ENCODE measurements at places on chromosomes 7 and 10.
A peak's percentile ranks its signal among the peaks of the same experiment; 100 is the strongest.

- DNase-seq: no peak
Measured at GRCh38 chr7:84060000-84060399, 134.6 kb downstream of the SEMA3A start.

GRCh38 chr7:109964780-109965179 lies 1126.1 kb upstream of the LRRN3 start:
- no peak for DNase-seq

GRCh38 chr7:81606078-81606863 lies 163.6 kb downstream of the HGF start:
- DNase-seq: no peak

- no peak for DNase-seq
Measured at GRCh38 chr7:116211913-116212596, 1.7 kb downstream of the TES start.

DNA sequence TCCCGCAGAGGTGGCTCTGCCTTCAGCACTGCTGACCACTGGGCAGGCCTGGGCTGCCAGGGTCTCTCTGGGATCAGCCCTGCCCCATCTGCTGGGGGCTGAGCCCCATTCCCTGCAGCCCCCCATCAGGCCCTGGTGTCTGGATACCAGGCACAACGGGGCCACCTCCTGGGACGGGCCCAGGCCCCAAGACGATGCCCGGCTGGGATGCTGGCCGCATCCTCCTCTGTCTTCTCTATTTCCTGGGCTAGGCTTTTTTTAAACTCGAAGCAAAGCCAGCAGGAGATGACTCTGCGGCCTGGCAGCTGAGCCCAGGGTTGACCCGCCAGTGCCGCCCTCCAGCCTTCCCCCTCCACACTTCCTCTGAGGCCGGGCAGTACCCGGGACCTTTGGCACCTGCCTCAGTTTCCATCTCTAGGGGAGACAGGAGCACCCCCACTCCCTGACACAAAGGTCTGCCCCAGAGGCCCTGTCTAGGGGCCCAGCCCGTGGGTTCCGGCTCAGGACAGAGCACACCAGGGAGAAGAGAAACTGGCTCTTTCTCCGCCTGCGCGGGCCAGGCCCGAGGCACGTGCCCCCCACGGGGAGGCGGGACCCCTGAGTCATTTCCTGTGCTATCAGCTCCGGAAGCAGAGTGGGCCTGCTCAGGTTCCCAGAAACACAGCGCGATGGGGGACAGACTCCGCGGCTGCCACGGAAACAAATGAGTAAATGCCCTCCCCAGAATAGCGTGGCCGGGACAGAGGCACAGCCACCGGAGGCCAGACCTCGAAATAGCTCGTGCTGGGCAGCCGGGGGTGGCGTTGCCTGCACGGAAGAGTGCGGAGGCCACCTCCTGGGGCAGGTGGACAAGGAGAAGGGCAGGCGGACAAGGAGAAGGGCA lies 84.6 kb upstream of the PDGFA start:
- no peak for DNase-seq

DNA sequence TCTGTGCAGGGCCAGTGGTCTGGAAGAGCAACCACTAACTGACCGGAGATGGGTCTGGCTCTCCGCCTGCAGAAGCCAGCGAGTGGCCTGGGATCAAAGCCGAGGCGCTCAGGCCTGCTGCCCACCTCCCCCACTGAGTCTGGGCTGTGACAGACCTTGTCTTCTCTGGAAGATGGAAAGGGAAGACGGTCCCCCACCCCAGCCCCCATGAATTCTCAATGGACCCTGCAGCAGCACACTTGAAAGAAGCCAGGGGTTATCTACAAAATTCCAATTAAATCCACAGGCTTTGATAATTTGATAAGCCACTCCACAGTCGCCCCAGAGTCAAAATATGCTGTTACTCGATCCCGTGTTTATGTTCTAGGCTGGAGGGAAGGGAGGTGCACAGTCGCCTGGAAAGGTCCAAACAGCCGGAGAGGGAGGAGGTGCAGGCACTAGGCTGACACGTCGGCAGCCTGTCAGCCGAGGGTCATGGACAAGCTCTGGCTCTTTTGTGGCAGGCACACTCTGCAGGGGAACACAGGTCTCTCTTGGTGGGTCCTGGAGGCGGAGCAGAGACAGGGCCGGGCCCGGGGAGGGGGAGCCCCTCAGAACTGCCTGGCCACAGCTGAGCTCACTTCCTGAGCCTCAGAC lies 134.9 kb downstream of the SH3PXD2A start:
- DNase-seq: no peak

DNA sequence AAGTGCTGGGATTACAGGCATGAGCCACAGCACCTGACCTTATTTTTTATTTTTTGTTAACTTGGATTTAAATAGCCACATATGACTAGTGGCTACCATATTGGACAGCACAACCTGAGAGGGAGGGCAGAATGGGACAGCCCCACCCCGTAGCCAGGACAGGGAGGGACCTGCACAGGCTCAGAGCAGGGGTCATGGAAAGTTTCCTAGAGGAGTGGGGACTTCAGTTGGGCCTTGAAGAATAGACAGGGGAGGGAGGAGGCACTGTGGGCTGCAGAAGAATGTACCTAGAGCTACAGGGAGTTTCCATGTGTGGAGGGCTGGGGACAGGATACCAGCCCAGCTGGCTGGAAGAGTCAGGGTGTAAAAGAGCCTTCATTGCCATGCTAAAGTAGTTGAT lies 8.8 kb downstream of the TRIM8 start:
- DNase-seq: no peak

DNA sequence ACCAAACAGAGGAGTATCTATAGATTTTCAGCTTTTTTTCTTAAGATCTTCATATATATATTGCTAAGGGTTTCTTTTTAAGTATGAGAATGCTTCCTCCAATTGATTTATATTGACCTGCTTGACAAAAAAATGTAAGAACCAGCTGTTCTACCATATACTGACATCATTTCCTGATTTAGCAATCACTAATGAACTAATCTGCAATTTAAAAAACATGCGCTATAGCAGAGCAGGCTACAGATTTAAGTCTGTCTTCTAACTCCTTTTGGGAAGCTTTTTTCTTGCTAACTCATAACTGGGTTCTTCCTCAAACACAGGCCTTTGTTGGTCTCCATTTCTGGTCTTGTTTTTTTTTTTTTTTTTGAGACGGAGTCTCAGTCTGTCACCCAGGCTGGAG lies 33.2 kb downstream of the ABCC2 start:
- DNase-seq: no peak

DNA sequence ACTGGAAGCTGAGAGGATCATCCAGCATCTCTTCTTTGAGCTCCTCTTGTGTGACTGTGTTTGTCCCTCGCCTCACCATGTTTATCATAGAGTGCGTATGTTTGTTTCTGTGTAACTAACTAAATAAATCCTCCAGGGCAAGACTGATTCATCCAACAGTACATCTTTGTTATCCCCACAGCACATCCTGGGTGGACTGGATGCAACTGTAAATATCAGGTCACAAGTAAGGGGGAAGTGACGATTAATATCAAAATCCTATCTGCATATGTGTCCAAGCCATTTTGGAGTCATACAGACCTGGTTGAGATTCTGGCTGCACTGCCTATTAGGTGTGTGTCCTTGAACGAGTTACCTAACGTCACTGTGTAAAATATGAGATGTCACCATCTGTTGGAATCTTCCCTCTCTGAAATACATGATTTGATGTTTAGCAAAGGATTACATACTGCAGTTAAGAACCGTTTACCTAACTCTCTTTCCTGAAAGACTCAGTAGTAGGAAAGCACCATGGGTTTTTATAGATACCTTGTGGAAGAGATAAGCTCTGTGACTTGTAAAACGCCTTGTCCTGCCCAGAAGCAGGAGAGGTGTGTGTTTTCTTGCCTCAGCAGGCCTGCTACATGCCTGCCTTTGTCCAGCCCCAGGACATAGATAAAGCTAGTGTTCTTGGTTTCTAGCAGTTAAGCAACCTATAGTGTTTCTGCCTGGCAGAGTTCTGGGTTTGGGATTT lies 25.8 kb downstream of the WBP1L start:
- DNase-seq: no peak

DNA sequence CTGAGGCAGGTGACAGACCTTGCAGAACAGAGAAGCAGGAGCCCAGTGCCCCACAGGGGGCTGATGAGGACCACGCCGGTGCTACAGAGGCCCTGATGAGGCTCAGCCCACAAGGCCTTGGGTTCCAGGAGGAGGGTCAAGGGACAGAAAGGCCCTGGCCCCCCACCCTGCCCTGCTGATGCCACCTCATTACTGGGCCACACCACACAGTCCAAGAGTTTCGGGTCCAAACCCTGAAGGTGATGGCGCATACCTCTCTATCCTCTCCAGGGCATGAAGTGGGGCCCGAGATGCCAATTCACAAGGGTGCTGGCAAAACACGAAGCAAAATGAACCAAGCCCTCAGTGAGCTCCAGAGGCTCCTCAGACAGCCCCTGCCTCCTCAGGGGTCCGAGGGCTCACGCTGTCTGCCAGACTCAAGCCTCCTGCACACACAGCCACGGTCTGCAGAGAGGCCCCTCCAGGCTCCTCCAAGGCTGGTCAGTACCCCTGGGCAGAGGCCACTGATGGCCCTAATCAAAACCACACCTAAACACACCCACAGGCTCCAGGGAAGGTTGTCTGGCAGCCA lies 32.3 kb downstream of the RASGEF1A start:
- DNase-seq: peak; percentile 29

DNA sequence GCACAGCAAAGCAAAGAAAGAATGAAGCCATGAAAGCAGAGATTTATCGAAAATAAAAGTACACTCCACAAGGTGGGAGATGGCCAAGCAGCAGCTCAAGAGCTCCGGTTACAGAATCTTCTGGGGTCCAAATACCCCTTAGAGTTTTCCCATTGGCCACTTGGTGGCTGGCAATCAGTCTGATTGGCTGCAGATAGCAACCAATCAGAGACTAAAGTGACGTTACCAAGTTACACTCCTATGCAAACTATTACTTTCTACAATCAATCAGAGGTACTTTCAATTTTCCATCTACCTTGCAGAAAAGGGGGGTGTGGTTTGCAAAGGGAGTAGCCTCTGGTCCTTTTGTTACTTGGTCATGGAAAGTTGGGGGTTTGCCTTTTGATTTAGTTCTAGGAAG lies 58.0 kb upstream of the AUTS2 start:
- DNase-seq: no peak

- DNase-seq: no peak
Measured at GRCh38 chr10:451021-451471, 238.4 kb downstream of the DIP2C start.

GRCh38 chr10:6353526-6353925 lies 150.8 kb downstream of the PFKFB3 start:
- DNase-seq: no peak

GRCh38 chr10:70198696-70199466 lies 28.6 kb upstream of the SAR1A start:
- no peak for DNase-seq

- DNase-seq: no peak
Measured at GRCh38 chr7:139768249-139768824, 9.5 kb downstream of the HIPK2 start.

GRCh38 chr10:69897432-69897831 lies 95.7 kb downstream of the COL13A1 start:
- DNase-seq: no peak

GRCh38 chr10:58637352-58637751 lies 124.7 kb downstream of the BICC1 start:
- DNase-seq: no peak

DNA sequence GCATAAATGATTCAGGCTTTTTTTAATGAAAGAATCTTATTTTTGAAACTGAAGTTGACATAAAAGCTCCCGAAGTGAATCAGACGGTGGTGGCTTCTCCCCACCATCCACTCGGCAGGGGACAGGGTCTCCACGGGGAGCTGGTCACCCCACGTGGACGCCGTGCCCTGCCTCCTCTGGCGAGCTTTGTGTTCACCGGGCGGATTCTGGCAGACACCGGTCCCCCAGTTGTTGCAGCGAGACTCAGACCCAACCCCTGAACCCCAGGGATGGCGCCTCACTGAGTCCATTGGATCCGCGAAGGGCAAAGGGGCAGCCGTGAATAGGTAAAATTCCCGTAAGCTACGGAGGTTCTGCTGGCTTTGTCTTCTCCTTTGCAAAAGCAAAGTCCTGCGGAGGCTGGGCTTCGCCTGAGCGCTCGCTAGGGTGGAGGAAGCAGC lies 38.4 kb downstream of the PTPRN2 start:
- DNase-seq: no peak

DNA sequence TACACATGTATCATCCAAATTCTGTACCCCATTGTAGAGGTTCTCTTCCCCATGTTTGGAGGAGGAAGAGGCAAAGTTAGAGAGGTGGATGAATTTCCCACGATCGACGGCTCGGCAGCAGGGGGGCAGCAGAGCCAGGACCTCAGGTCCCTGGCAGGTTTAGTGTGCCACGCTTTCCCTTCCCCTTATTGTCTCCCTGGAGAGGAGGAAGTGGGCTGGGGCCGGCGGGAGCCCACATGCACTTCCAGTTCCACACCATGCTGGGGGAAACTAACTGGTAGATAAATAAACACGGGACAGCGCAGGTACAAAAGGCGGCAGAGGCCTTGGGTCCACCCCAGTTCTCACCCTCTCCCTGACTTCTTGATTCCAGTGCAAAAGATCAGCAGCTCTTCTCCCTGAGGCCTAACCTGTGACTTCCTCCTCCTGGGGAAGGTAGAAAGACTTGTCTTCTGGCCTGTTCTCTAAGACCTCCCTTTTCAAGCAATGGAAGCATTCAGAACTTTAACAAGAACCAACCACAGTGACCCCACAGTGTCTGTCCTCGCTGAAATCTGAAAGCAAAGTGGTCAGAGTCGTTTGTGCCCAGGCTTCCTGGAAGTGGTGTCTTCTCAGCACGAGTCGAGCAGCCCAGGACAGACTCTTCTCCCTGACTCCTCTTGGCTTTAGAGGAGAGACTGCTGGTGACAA lies 30.5 kb upstream of the SRGN start:
- no peak for DNase-seq

DNA sequence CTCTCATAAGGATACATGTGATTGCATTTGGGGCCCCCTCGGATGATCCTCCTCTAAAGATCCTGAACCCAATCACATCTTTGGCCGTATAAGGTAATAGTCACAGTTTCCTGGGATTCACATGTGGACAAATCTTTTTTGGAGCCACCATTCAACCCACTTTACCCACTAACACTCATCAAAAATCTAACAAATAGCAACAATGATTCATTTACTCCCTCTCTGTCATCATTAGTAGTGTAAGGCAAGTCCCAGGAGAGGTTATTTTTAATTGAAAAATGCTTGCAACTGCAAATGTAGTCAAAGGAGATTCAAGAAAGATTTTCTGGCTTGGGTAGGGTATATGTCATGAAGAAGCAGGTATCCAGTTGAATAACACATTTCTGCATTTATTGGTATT lies 9.9 kb upstream of the SMKR1 start:
- DNase-seq: no peak

GRCh38 chr10:67506083-67506756 lies 189.8 kb downstream of the CTNNA3 start:
- DNase-seq: no peak

Data from ecto neural progenitor cell (in vitro differentiated cells).